Caco-2 (cell line): ENCODE measurements at places on chromosomes 7 and 10. TPM values are rescaled to one million over a fixed set of nuclear protein-coding genes. Genes with fewer than 3 reads are reported as not detected.

GRCh38 chr7:55207436-55208125 is 157.6 kb upstream of the LANCL2 start:
- no peaks in the 10 kb centered on the region for H3K27me3 ChIP-seq
- peaks cover 8% of the 10 kb centered on the region; the same call in 1 of the 2 replicates for H3K36me3 ChIP-seq
- H3K27ac ChIP-seq, result no peak overlapping the region
- peaks cover 11% of the 10 kb centered on the region; the same call in 1 of the 2 replicates for H3K4me1 ChIP-seq

DNA sequence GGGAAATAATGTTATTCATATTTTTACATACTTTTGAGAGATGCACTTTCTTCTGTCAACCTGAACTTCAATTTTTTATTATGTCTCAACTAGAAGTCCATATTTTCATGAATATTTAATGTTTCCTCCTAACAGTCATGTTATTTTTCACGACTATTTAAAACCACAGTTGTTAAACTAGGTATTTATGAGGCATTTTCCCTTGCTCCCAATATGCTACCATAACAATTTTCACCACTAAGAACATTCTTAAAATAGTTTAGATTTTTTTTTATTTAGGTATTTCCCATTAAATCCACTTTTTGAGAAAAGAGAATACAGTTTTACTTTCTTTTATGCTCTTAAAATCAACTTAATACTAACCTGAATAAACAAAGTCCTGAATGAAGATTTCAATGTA is 89.4 kb downstream of the JAZF1 start:
- no peak for DNase-seq
- no peak overlapping the region for H3K4me3 ChIP-seq
- no peak overlapping the region for H3K27ac ChIP-seq
- H3K36me3 ChIP-seq, result no peaks in the 10 kb centered on the region
- H3K4me1 ChIP-seq, result no peaks in the 10 kb centered on the region

DNA sequence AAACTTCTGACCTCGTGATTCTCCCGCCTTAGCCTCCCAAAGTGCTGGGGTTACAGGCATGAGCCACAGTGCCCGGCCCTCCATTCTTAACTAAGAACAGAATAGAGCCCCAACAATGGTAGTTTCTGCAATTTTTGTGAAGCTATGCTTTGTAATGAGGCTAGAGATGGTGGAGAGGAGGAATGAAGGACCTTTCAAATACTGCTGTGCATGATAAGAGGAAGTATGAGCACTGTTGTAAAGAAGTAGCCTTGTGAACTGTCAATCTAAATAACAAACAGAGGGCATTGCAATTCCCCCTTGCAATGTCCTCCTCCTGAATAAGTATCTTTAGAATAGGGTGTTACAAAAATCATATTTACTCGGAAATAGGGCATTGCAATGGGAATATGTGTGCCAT is 70.2 kb downstream of the EVX1 start:
- peaks cover 10% of the 10 kb centered on the region; the same call in 1 of the 2 replicates for H3K4me1 ChIP-seq
- no peak for DNase-seq
- no peaks in the 10 kb centered on the region for H3K36me3 ChIP-seq
- no peak overlapping the region for H3K4me3 ChIP-seq
- no peaks in the 10 kb centered on the region for H3K27me3 ChIP-seq

DNA sequence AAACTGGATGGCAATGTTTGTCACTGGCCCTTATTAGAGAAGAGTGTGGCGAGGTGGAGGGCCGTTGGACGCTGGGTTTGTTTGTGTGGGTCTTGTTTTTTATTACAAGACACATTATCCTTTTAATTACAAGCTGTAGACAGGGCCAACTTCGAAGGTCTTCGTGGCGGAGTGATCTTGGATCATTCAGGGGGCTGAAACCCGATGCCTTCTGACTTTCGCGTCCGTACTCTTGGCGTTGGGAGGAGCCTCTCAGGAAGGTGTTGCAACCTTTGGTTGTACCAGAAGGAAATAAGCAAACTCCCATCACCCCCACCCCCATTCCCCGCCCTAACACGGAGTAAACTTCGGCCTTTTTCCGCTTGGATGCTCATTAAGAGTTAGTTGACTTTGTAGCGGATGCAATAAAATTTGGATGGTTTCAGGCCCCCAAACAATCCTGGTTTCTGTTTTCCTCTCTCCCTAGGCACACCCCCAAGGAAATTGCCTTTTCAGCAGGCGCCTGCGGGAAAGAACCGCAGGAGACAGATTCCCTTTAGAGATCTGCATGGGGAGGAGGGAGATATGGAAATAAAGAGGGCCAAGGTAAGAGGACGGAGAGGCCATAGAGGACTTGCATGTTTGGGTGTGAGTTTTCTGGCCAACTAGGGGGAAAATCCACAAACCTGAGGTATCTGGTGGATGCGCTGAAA is 294.5 kb upstream of the NFE2L3 start:
- DNase-seq, result peak; percentile 80
- H3K36me3 ChIP-seq, result no peaks in the 10 kb centered on the region
- no peaks in the 10 kb centered on the region for H3K27me3 ChIP-seq
- H3K4me3 ChIP-seq, result peak overlapping the region; percentile 66
- no peaks in the 10 kb centered on the region for H3K4me1 ChIP-seq
- H3K27ac ChIP-seq, result no peak overlapping the region

SLC39A12 gene
- not detected in 2 replicates for total RNA-seq

HPS1 gene
- 39.9 and 51.9 TPM in 2 replicates for total RNA-seq
